NCI-H1436 (cell line): ENCODE measurements at places on chromosomes 12 and 14.
A peak's percentile ranks its signal among the peaks of the same experiment; 100 is the strongest.

- DNase-seq, result no peak
Measured at GRCh38 chr14:39425947-39426346, 6.3 kb downstream of the FBXO33 start.

DNA sequence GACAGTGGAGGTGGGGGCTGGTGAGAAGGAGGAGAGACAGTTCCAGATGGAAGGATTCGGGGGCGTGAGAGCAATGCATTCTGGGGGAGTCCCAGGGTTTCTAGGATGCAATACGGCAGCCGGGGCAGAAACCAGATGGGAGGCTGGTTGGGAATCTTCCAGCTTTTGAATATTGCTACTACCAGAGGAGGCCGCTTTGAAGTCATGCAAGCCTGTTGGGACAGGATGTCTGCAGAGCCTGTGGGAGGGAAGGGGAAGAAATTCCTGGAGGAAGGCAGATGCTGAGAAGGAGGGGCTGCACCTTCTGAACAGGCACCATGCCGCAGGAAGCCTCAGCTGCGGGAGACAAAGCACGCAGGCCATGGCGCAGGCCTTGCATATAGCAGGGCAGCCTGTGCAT is 105.4 kb downstream of the APAF1 start:
- DNase-seq, result no peak

- no peak for DNase-seq
Measured at GRCh38 chr12:31944299-31944698, 14.9 kb upstream of the RESF1 start.

GRCh38 chr14:77761205-77761931 is 412 bp upstream of the SNW1 start:
- no peak for DNase-seq

DNA sequence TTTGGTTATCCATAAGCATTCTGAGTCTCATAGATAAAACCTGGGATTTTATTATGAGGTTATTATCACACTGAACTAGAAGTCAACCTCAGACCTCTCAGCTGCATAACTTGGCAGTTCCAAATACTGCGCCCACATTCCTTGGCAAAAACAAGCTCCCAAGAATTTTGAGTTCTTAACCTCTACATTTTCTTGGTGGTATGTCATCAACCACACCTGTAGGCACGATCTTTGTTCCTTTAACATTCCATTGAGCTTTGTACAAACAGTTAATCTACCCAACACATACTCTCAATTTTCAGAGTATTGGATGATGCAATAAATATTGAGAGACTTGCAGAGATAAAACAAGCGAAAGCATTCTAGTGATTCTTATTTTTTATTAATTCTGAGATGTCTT is 371.8 kb upstream of the PRICKLE1 start:
- no peak for DNase-seq

GRCh38 chr12:25745281-25745680 is 192.2 kb upstream of the LMNTD1 start:
- DNase-seq, result no peak

DNA sequence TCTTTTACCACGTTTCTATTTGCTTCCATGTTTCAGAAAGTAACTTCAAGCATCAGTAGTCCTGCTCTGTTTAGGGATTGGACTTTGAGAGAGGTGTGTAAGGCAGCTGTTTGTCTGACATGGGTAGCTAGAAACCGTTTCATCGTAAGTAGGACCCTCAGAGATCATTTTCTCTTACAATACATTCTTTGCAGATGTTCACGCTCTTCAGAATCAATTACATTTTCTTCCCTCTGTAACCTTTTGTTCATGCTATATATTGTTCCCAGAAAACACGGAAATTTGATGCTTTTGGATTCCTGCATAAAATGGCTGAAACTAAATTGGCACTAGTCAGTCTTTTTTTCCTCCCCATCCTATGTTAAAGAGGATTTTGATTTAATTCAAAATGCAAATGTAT is 62.6 kb upstream of the AEBP2 start:
- no peak for DNase-seq

GRCh38 chr14:85400678-85401077 is 129.3 kb upstream of the FLRT2 start:
- no peak for DNase-seq

DNA sequence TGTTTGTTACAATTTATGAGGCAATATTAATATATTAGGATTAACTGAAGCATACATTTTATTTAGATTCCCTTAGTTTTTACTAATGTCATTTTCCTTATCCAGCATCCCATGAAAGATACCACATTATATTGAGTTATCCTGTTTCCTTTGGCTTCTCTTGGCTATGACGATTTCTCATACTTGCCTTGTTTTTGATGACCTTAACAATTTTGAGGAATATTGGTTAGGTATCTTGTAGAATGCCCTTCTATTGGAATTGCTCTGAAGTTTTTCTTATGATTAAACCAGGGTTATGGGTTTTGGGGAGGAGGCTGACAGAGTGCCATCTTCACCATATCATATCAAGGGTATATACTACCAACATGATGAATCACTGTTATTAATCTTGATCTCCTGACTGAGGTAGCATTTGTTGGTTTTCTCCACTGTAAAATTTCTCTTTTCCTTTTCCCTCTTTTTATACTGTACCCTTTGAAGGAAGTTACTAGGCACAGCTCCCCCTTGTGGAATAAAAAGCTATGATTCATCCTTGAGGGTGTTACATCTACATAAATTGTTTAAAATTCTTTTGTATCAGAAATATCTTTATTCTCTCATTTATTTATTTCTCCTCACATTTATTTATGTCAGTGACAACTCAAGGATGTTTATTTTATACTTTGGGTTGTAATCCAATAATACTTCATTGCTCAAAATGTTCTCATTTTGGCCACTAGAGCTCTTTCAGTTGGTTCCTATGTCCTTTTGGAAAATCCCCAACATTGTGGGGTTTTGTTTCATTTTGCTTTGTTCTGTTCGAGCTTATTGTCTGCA is 239.0 kb downstream of the SLC16A7 start:
- peak; percentile 3 for DNase-seq

- peak; percentile 5 for DNase-seq
Measured at GRCh38 chr12:104877103-104877705, 80.9 kb downstream of the SLC41A2 start.

GRCh38 chr14:96056509-96057422 is 17.6 kb downstream of the C14orf132 start:
- no peak for DNase-seq

- DNase-seq, result no peak
Measured at GRCh38 chr12:29692237-29692636, 91.5 kb downstream of the TMTC1 start.
